NCI-H2107 (cell line): ENCODE measurements at places on chromosomes 2 and 18.

GRCh38 chr2:241637018-241637794 lies at the start of the genes ATG4B and THAP4:
TSS of gene ATG4B (plus strand) at chr2:241637693. CDS start at chr2:241637715, 22 bp downstream.
TSS of gene THAP4 (minus strand) at chr2:241637158. CDS start at chr2:241637017, 141 bp downstream.
- DNase-seq, result peak; percentile 74

DNA sequence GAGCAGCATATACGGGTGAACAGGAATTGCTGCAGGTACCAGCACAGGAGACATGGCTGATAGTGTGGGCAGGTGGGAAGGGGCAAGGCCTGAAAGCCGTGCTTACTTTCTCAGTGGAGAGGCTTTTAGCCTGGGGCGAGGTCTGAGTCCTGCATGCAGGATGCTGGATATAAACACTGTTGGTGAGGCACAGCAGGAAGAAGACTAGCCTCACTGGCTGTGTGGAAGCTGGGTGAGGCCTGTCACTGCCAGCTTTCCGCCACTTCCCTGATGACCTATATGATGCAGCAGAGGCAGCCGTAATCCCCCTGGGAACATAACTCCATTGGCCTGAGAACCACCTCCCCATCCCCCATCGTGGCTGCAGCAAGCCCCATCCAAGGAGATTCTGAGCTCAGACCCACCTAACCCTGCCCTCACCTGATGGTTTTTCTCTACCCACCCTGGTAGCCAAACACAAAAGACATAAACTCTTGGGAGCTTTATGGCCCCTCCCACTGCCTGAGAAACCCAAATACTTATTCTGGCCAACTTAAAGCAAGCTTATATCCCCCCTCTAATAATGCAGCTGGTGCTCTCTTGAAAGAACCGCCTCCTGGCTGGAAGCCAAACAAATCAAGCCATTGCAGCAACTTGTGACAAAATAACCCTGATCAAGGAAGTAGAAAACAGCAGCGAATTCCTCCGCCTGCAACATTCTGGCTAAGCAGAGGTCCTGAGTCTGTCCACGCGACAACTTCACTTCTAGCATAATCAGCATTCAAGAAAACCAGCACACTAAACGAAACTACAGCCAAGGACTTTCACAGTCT lies 54.6 kb upstream of the DSC1 start:
- no peak for DNase-seq

- no peak for DNase-seq
Measured at GRCh38 chr2:47346107-47346506, 56.8 kb upstream of the MSH2 start.

DNA sequence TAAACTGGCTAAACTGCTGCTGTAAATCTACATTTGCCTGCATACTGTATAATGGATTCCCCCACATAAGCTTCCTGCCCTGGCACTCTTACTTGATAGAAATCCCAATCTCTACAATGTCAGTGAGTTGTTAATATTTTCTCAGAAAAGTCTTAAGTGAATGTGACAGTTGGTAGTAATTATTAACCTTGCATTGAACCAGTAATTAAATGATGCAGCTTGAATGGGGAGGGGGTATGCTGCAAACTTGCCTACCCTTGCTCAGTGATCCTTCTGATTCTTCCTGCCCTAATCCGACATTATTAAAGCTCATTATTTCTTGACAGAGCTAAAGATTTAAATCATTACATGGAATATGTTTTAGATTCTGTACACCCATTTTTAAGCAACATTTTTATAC lies 119.0 kb upstream of the CDH7 start:
- DNase-seq, result no peak

DNA sequence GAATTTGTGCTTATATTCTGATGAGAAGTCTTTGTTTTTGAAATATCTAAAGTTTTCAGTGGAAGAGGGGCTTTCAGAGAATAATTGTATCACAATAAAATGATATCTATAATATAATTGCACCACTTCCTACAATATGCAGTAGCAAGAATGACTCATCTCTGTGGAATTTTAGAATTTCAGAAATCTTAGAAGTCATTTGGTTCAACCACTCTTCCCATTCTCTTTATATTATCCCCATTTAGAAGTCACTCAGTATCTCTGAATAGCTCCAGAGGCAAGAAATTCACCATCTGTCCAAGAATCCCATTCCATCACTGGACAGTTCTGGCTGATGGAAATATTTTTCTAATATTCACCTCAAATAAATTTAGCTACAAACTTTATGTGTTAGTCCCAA lies 59.3 kb upstream of the CCDC68 start:
- no peak for DNase-seq

DNA sequence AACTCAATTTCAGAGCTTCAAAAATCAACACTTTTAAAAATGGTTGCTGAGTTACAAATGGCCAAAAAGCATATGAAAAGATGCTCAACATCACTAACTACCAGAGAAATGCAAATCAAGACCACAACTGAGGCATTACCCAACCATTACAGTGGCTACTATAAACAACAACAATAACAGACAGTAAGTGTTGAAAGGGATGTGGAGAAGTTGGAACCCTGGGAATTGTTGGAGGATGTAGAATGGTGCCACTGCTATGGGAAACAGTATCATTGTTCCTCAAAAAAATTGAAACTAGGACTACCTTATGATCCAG lies 173.3 kb upstream of the SPRED2 start:
- DNase-seq, result no peak

DNA sequence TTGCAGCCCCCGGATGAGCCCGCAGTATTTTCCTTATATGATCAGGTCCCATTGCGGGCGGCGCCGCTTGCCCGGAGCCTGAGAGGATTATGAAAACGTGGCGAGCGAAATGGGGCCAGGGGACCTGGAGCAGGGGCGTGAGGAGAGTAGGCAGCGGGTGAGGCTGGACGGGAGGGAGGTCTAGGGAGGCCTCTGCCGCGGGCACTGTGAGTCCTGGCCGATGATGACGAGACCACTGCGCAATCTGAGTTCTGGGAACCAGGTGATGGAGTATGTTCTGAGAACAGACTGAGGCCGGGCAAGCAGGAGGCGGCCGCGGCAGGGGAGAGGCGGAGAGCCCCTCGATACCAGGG lies 790 bp upstream of the ACAA2 start:
- peak; percentile 15 for DNase-seq

DNA sequence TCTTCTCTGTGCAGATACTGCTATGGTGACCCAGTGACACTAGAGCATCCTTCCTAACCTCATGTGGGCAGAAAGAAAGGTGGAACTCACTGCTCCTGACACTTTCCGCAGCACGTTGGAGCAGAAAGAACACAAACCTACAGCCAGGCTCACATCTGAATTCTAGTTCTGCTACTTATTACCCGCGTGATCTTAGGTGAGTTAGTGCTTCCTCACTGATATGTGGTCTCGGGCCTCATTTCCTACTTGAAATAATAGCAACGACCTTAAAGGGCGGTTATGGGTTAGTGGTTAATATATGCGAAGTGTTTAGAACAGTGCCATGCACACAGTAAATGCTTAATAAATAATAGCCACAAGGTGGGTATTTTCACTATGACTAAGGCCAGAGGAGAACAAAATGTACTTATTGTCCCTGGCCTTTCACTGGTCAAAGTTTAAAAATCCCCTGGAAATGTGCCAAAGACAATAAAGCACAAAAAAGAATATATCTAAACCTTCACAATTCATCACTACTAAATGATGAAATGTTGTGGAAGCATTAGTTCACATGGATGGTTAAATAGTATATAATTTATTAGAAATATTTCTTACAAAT lies 66.6 kb downstream of the MYOM1 start:
- no peak for DNase-seq

GRCh38 chr2:39733070-39733674 lies 45.9 kb downstream of the THUMPD2 start:
- no peak for DNase-seq

DNA sequence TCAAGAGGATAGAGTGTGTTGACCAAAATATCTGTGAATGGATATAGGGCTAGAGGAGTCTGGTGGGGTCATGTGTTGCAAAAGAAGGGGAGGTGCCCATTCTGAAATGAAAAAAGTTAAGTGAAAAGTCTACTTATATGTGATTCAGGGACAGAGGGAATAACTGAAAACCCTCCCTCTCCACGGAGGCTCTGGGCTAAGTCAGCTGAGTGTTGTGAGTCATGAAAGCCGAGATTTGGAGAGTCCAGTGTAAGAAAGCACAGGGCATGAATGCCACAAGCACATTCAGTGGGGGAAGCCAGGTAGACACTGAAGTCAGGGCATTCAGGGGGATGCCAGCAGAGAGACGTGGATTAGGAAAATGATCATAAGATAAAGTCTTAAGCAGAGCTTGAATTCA lies 871.9 kb downstream of the TSN start:
- DNase-seq, result no peak

DNA sequence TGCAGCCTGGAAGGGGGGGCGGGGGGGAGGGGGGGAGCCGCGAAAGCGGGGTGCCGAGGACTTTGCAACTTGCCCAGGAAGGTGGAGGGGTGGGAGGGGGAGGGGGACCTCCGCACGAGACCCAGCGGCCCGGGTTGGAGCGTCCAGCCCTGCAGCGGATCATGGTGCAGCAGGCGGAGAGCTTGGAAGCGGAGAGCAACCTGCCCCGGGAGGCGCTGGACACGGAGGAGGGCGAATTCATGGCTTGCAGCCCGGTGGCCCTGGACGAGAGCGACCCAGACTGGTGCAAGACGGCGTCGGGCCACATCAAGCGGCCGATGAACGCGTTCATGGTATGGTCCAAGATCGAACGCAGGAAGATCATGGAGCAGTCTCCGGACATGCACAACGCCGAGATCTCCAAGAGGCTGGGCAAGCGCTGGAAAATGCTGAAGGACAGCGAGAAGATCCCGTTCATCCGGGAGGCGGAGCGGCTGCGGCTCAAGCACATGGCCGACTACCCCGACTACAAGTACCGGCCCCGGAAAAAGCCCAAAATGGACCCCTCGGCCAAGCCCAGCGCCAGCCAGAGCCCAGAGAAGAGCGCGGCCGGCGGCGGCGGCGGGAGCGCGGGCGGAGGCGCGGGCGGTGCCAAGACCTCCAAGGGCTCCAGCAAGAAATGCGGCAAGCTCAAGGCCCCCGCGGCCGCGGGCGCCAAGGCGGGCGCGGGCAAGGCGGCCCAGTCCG lies 540 bp downstream of the SOX11 start:
- no peak for DNase-seq

GRCh38 chr2:226832061-226832460 lies 3.8 kb upstream of the RHBDD1 start:
- DNase-seq, result no peak

- DNase-seq, result no peak
Measured at GRCh38 chr2:150413910-150414309, 73.6 kb downstream of the RND3 start.

- no peak for DNase-seq
Measured at GRCh38 chr18:49819823-49820671, 6.7 kb upstream of the ACAA2 start.

DNA sequence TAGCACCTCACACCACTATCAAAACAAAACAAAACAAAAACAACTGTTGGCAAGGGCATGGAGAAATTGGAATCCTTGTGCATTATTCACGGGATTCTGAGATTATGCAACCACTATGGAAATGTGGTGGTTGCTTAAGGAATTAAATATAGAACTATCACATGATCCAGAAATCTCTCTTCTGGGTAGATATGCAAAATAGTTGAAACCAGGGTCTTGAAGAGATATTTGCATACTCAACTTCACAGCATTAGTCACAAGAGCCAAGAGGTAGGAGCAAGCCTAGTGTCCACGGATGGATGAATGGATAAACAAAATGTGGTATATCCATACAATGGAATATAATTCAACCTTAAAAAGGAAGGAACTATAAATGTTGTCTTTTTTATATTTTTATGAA lies 7.0 kb downstream of the TMEM131 start:
- no peak for DNase-seq

DNA sequence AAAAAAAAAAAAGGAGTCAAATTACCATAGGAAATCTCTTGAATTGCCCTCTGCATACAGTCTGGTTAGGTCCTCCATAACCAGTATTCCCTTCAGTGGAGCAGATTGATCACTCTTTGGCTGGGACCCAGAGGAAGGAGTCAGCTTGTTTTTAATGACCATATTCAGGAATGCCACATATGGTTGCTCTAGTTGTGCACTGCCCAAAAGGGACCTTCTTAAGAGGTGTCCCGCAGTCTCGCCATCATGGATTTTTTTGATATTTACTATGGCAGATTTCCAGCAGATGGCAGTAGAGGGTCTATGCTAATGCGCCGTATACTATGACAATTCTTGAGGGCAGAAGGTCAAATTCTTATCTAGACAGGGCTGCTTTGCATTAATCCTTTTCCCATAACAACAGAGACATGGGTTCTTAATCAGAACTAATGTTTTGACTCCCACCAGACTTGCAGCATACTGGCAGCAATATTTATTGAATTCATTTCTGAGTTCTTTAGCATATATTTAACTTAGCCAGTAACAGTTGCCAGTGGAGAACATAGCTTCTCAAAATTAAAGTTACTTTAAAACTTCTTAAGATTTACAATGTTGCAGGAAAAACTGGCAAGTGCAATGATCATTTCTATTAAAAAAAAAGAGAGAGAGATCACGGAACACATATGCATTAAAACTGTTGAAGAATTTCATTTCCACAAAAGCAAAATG lies 31.8 kb upstream of the INPP4A start:
- DNase-seq, result peak; percentile 60

DNA sequence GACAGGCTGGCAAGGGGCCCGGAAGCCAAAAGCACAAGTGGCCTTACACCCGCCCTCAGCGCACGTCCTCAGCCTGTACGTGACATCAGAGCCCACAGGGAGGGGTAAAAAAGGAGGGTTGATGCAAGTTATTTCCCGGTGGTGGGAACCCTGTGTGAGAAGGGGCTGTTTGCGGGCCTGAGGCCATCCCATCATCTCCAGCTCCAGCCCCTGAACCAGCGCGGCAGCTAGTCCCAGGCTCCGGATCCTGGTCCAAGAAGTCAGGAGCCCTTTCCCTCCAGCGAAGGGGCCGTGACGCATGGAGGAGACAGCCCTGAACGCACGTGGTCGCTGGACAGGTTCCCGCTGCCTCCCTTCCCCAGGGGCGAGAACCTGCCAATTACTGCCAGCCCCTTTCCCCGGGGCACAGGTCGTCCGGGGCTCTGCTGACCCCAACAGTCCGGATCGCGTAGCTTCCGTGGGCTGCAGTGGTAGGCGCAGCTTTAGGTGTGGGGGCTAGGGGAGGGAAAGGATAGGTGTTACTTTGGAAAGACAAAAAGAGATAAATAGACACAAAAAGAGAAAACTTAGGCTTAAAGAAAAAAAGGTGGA lies 1.3 kb upstream of the LRP2 start:
- DNase-seq, result no peak

- no peak for DNase-seq
Measured at GRCh38 chr2:216114382-216114713, 5.2 kb downstream of the XRCC5 start.

DNA sequence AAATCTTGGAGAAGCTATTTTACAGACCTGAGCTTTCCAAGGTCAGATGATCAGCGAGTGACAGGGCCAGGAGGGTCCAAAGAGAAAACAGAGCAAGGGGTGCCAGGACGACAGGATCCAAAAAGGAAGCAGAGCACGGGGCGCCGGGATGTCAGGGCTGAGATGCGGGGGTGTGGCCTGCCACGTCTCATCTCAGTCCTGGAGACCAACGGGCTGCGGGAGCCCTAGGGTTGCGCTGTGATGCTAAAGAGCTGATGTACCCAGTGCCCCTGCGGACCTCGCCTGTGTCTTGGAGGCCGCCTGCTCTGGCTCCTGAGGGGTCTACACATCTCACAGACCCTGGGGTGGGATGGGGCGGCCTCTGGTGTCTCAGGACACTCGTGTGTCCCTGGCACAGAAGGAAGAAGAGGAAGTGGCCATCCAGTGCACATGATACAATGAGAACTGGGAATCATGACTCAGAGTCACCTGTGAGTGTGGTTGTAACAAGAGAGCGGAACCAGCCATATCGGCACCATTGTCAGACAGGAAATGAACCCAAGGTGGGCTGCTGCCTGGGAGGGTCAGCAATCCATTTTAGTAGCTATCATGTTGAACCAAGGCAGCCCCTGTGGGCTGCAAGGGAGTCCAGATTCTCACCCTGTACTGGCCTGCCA lies 97.8 kb downstream of the MYT1L start:
- no peak for DNase-seq
